NAMALWA (cell line): ENCODE measurements at places on chromosomes 12 and 14.

DNA sequence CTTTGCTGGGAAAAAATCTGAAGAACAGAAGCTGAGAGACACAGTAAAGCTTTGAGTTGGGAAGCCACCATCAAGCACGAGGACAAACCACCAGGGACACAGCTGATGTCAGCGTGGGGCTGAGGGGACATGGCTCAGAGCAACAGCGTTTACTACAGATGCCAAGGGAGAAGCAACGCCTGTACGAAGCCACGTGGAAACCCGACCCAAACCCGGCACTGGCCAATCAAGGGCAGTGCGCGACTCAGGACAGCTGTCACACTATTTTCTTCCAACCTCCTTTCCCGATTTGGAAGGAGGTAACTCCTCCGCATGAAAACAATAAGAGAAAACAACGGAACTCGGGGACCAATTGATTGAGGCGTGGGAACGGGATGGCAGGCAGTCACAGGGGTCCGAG lies 20.2 kb upstream of the CHGA start:
- DNase-seq: no peak

- no peak for DNase-seq
These were observed 6.9 kb downstream of the MGAT4C start for GRCh38 chr12:86249276-86249675.

DNA sequence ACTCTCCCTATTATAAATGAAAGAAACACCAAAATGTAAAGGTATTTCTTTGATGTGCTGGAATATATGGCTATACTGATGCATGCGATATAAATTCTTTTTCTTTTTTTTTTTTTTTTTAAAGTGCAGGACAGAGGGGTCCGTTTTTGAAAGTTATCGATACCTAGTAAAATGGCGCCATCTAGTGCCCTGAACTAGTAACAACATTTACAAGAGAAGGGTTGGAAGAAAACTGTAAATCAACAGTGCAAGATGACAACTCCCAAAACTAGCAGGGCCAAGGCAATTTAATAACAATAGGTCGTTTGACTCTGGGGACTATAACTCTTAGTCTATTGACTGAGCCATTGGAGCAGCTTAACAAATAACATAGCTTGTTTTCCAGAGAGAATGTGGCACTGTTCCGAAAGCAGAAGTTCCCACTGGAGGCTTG lies 137.7 kb downstream of the SPTSSA start:
- peak; percentile 53 for DNase-seq

GRCh38 chr12:9650151-9650576 lies 19.3 kb upstream of the CLEC2D start:
- peak; percentile 66 for DNase-seq

- no peak for DNase-seq
These were observed 6.2 kb downstream of the PIK3C2G start for GRCh38 chr12:18267427-18268099.

GRCh38 chr14:104265918-104266630 lies 127.7 kb downstream of the KIF26A start:
- no peak for DNase-seq

DNA sequence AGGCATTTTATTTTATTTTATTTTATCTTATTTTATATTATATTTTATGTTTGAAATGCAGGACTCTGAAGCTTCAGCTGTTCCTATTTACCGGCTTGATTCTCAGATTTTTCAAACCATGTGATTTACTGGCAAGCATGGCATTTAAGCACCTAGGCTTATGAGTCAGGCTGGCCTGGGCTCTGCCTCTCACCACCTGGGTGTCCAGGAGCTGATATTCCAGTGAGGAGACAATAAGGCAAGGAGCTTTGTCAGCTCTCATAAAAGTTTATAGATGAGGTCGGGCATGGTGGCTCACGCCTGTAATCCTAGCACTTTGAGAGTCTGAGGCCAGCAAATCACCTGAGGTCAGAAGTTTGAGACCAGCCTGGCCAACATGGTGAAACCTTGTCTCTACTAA lies 2.1 kb downstream of the DAO start:
- DNase-seq: no peak

- DNase-seq: no peak
These were observed 23.0 kb downstream of the MVK start for GRCh38 chr12:109596418-109597244.

DNA sequence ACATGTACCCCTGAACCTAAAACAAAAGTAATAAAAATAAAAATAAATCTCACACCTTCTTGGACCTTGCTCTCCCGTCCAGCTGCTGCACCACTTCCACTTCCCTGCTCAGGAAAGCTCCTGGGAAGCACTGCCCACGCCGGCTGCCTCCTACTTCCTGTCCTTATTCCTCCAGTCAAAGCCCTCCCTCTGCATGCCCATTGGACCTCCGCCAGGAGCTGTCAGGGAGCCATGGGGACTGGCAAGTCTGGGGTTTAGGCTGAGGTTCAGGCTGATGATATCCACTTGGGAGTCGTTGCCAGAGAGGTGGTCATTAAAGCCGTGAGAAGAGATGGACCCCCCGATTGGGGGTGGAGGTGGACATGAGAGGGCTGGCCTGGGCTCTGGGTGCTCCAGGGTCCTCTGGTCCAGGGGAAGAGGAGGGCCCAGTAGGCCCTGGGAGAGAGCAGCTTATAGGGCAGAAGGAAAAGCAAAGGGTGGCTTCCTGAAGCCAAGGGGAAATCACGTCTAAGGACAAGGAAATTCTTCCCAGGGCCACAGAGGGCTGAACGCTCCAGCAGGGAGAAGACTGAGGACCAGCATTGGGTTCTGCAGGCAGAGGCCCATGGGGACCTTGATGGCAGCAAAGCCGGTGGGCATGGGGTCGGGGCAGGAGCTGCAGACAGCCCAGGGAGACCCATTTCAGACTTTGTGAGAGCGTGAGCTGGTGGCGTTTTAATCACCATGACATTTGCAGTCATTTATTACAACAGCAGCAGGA lies 78.7 kb downstream of the FZD10 start:
- no peak for DNase-seq

GRCh38 chr12:96014943-96015599 lies 18.9 kb upstream of the HAL start:
- DNase-seq: no peak

DNA sequence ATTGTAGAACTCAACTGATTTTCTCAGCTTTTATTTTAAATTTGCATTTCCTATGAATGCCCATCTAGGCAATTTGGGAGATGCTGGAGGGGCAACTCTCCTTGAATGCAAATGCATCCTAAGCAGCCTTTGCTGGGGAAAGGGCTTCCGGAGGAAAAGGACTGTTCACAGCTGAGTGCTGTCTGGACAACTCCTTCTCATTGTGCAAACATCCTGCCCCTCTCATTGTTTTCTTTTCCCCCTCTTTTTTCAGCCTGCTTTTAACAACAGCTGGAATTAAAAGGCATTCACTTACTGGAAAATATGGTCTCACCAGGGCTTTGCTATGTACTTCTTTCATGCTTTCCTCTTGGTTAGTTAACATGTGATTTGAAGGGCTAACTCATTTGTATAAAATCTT lies 397.8 kb downstream of the FUT8 start:
- DNase-seq: no peak

- peak; percentile 98 for DNase-seq
These were observed at the start of gene MDM2 for GRCh38 chr12:68807576-68808387. TSS of gene MDM2 (plus strand) at chr12:68808177. CDS start at chr12:68808478, 301 bp downstream.

DNA sequence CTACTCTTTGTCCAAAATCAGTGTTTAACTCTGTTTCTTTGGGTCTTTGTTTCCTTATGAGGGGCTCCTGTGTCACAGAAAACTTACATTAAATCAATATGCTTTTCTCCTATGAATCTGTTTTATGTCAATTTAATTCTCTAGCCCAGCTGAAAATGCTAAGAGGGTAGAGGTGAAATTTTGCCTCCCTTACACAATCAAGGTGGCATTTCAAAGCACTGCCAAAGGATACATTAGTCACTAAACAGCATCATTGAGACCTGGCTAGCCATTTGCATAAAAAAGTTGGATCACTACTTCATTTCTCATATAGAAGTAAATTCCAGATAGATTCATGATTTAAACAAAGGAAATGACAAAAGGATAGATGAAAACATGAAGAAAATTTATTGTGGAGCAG lies 12.1 kb downstream of the TCL1B start:
- DNase-seq: peak; percentile 58

DNA sequence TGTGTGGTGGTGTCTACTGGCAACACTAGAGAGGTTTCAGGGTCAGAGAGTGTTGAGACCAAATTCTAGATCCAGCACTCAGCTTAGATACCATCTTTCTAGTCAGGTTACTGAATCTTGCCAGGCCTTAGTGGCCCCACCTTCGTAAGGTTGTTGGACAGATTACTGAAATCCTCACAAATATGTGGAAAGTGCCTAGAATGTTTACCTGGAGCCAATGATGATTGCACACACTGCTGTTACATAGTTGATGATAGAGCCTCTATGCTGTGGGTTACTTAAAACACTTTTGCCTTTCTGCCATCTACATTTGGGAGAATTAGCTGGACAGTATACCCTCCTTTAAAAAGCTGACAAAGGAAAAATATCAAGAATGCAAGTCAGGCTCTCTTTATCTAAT lies 33.2 kb downstream of the SRGAP1 start:
- DNase-seq: no peak

- peak; percentile 83 for DNase-seq
These were observed 823 bp downstream of the RNF10 start for GRCh38 chr12:120534703-120535655.

DNA sequence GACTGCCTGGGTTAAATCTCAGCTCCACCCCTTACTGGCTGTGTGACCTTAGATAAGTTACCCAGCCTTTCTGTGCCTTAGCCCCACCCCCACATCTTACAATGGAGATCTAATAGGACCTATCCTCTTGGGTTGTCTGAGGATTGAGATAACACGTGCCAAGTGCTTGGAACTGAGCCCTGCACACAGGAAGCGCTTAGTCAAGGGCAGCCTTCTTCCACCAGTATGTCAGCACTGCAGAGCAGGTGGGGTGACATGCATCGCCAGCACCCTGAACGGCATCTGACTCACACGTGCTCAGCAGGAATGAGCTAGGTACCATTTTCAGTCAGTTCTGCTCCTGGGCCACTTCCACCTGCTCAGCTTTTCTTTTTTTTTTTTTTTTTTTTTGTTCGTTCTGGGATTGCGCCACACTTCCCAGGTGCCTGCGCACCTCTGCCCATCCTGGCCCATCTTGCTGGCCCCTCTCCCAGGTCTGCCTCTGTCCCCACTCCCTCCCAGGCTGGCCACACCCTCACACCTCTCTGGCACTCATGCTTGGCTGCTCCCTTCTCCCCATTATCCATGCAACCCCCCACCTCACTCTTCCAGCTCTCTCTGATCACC lies 19.6 kb downstream of the LGMN start:
- DNase-seq: peak; percentile 30

- no peak for DNase-seq
These were observed 42.6 kb downstream of the BEGAIN start for GRCh38 chr14:100544506-100545141.

DNA sequence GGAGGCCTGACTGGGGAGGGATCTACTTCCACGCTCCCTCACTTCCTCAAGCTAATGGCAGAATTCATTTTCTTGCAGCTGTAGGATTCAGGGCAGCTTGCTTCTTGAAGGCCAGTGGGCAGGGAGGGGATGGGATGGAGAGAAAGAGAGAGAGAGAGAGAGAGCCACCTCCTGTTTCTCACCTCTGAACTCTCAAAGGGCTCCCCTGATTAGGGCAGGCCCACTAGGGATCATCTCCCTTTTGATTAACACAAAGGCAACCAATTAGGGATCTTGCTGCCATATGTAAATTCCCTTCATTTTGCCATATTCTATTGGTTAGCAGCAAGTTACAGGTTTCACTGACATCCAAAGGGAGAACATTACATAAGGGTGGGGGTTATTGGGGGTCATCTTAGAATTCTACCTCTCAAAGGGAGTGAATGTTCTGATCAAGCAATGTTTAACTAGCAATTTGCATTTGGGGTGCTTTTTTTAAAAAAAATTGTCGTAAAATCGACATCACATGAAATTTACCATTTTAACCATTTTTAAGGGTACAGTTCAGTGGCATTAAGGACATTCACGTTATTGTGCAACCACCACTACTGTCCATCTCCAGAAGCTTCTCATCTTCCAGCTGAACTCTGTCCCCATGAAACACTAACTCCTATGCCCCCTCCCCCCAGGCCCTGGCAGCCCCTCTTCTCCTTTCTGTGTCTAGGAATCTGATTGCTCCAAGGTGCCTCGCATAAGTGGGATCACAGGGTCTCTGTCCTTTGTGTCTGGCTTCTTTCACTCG lies 47.3 kb upstream of the NCOR2 start:
- no peak for DNase-seq

GRCh38 chr12:1838205-1838993 lies 18.0 kb downstream of the LRTM2 start:
- no peak for DNase-seq

DNA sequence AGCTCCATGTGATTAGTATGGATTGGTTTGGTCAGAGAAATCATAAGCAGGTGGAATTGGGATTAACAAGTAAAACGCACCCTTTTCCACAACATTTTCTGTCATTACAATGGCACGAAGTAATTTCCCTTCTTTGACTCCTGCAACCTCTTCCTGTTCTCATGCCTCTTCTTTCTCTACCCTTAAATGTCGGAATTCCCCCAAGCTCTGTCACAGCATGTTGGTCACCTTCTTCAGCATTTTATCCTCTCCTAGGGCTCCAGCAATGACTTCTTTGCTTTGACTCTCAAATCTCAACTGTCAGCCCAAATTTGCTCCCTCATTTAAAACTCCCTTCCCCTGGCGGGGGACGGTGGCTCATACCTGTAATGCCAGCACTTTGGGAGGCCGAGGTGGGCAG lies 5.3 kb upstream of the GRIP1 start:
- no peak for DNase-seq

DNA sequence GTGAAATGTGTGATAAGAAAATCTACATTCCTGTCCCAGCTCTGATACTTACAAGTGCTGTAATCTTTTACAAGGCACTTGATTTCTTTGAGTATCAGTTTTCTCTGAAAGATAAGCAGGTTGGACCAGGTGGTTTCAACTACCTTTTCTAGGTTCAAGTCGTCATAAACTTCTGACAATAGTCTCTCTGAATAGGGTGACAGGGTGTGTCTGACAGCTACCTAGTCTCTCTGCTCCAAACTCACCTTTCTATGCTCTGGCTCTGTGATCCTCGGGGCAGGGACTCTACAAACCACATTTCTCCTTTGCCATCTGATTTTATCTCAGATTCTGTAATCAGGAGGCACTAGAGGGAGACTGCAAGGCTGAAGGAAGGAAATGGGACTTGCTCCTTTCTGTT lies 137.7 kb upstream of the SYT1 start:
- DNase-seq: no peak

DNA sequence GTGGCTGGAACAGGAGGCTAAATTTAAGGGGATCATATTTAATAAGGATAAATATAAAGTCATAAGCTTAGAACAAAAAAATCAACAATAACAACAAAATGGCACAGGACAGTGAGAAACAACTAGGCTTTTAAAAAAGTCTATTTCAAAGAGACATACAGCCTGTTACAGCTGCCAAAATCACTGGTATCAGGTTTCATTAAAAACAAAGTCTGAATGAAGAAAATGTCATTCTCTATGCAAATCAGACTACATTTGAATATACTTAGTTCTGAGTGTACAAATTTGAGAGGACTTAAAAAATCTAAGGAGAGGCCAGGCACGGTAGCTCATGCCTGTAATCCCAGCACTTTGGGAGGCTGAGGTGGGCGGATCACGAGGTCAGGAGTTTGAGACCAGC lies 44.0 kb downstream of the TFCP2 start:
- no peak for DNase-seq

GRCh38 chr12:6332459-6332858 lies 9.4 kb downstream of the TNFRSF1A start:
- DNase-seq: no peak

GRCh38 chr12:54749191-54749818 lies 101.1 kb upstream of the DCD start:
- DNase-seq: peak; percentile 84
